ENCODE measurements at places on chromosomes 3 and 15. TPM values are rescaled to one million over a fixed set of nuclear protein-coding genes. Genes with fewer than 3 reads are reported as not detected.
A peak's percentile ranks its signal among the peaks of the same experiment; 100 is the strongest.

The PPIB gene
- total RNA-seq = 228 TPM

The SIAH2 gene
- total RNA-seq = 9.6 TPM

The GP5 gene
- 0.15 TPM for total RNA-seq

The GOLGA6L4 gene
- total RNA-seq = 14.6 TPM

DNA sequence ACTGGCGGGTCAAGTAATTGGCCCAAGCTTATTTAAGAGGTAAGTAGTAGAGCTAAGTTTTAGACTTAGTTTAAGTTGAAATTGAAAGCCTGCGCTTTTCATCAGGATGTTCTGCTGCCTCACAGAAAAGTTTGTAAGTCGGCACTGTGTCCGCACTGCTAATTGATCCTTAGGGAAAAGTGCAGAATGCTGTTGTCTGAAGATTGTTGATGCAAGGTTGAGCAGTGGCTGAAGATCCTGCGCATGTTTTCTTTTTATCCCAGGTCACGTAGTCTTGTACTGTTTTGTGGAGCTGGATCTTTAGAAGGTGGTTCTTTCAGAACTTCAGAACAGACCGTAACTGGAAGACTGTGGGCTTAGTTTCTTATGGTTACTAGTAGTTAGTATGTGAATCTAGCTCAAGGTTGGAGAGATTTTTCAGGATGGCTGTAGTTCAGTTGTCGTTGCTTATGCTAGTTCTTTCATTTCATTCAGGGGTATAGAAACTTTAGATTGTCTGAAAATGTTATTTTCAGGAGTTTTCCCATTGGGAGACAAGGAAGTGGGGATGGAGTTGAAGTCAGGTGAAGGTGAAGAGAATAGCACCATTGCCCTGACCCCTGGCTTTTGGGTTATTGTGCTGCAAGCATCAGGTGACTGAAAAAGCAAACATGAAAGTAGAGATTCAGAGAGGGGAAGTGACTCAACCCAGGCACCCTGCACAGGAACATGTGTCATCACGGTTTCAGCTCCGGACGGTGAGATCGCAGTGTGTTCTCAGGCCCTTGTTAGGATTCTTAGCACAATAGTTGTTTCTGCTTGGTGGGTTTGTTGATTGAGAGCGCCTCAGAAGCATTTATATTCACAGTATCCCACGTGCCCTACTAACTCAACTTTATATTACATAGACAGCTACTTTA, 32.8 kb downstream of the AKAP13 start:
- H3K27me3 ChIP-seq = no peaks in the 10 kb centered on the region
- no peak overlapping the region for H3K4me3 ChIP-seq
- H3K27ac ChIP-seq = peak overlapping the region; percentile 67
- peaks cover 27% of the 10 kb centered on the region for H3K4me1 ChIP-seq
- DNase-seq = no peak
- H3K36me3 ChIP-seq = peaks cover 7% of the 10 kb centered on the region

DNA sequence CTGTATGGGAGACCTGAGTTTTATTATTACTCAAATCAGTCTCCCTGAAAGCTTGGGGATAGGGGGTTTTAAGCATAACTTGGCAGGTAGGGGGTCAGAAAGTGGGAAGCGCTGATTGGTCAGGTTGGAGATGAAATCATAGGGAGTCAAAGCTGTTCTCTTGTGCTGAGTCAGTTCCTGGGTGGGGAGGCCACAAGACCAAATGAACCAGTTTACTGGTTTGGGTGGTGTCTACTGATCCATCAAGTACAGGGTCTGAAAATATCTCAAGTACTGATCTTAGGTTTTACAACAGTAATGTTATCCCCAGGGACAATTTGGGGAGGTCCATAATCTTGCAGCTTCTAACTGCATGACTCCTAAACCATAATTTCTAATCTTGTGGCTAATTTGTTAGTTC, 17.8 kb upstream of the IQCF6 start:
- no peak overlapping the region for H3K4me3 ChIP-seq
- no peaks in the 10 kb centered on the region for H3K27me3 ChIP-seq
- no peak for DNase-seq
- H3K4me1 ChIP-seq = peaks cover 14% of the 10 kb centered on the region

DNA sequence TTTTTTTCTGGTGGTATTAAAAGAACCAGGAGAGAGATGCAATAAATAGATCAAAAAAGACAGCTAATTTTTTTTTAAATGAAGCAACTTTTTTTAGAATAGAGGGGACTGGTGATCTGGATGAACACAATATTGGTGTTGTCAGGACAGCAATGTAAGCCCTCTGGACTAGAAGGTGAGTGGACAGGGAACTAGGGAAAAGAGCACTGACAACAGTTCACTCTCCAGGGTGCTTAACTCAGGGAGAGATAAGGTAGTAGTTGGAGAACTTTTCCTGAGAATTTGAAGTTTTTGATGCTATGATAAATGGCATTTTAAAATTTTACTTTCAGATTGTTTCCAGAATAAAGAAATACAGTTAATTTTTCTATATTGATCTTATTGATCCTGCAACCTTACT, 158.3 kb upstream of the STAC start:
- peaks cover 7% of the 10 kb centered on the region for H3K4me1 ChIP-seq
- no peak overlapping the region for H3K27ac ChIP-seq
- no peaks in the 10 kb centered on the region for H3K36me3 ChIP-seq
- no peaks in the 10 kb centered on the region for H3K27me3 ChIP-seq

GRCh38 chr3:8239095-8239494, 262.5 kb upstream of the LMCD1 start:
- H3K4me3 ChIP-seq = no peak overlapping the region
- no peak for DNase-seq
- no peaks in the 10 kb centered on the region for H3K36me3 ChIP-seq
- H3K27ac ChIP-seq = no peak overlapping the region
- no peaks in the 10 kb centered on the region for H3K4me1 ChIP-seq

DNA sequence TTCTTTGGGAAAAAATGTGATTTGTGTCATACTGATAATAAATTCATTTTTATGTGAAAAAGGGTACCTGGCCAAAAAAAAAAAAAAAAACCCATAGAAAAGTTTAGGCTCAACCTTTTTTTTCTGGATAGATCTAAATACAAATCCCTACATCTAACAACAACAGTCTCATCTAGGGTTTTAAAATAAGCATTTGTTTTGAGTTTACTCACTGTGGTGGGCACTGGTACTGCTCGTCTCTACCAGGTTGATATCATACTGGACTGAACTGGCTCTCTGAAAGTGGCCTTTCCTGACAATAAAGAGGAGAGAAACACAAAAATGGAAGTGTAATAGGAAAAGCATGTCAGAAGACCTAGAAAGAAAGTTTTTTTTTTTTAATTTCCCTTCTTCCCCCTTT, 52.0 kb downstream of the FBXO22 start:
- no peak overlapping the region for H3K4me3 ChIP-seq
- no peak for DNase-seq
- H3K27ac ChIP-seq = no peak overlapping the region
- no peaks in the 10 kb centered on the region for H3K27me3 ChIP-seq
- H3K4me1 ChIP-seq = peaks cover 5% of the 10 kb centered on the region

- H3K4me1 ChIP-seq = no peaks in the 10 kb centered on the region
- H3K36me3 ChIP-seq = no peaks in the 10 kb centered on the region
- no peak overlapping the region for H3K27ac ChIP-seq
- no peak for DNase-seq
- no peak overlapping the region for H3K4me3 ChIP-seq
Measured at GRCh38 chr3:157443905-157444796, 7.5 kb downstream of the PTX3 start.

- peaks cover 7% of the 10 kb centered on the region for H3K4me1 ChIP-seq
- peaks cover 4% of the 10 kb centered on the region for H3K27me3 ChIP-seq
- no peak for DNase-seq
- no peaks in the 10 kb centered on the region for H3K36me3 ChIP-seq
Measured at GRCh38 chr3:120072867-120073525, 21.3 kb downstream of the GSK3B start.

- H3K36me3 ChIP-seq = no peaks in the 10 kb centered on the region
- no peak for DNase-seq
- no peak overlapping the region for H3K4me3 ChIP-seq
- H3K4me1 ChIP-seq = peaks cover 15% of the 10 kb centered on the region
Measured at GRCh38 chr15:36026627-36027283, 480.8 kb upstream of the DPH6 start.

DNA sequence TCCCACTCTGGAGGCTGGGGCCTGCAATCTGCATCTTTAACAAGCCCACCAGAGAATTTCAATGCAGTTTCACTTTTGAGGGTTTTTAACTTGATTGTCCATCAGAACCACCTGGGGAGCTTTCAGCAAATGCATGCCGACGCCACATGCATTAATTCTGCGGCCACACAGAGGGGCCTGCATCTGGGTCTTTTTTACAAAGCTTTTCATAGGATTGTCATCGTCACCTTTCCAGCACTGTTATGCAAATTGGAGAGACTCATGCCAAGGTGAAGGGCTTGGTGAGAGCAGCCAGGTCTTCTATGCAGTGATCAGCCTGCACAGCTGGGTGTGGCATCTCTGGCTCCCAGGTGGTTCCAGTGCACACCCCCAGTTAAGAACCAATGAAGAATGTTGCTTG, 143.0 kb upstream of the CTDSPL start:
- H3K4me1 ChIP-seq = peaks cover 18% of the 10 kb centered on the region
- no peak overlapping the region for H3K27ac ChIP-seq
- no peak overlapping the region for H3K4me3 ChIP-seq
- no peak for DNase-seq

DNA sequence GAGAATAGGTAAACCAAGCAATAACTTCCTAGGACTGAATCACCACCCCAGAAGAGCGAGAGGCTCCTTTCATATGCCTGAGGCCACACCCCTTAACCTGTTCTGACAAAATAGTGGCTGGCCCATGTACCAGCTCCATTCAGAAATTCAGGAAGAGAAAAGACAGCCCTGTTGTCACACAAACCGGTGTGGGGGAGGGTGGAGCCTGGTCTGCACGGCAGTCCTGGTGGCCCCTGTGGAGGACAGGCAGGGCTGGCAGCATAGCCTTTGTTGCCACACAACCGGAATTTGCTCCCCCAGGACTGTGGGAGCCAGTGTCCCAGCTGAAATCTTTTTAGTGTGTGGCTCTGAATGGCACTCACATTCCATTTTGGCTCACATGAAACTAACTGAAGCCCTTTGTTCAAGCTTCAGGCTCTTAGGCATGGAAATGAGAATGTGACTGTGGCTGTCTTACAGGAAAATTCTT, 23.8 kb downstream of the RLBP1 start:
- no peaks in the 10 kb centered on the region for H3K27me3 ChIP-seq
- no peak overlapping the region for H3K27ac ChIP-seq
- no peak for DNase-seq
- H3K36me3 ChIP-seq = no peaks in the 10 kb centered on the region

DNA sequence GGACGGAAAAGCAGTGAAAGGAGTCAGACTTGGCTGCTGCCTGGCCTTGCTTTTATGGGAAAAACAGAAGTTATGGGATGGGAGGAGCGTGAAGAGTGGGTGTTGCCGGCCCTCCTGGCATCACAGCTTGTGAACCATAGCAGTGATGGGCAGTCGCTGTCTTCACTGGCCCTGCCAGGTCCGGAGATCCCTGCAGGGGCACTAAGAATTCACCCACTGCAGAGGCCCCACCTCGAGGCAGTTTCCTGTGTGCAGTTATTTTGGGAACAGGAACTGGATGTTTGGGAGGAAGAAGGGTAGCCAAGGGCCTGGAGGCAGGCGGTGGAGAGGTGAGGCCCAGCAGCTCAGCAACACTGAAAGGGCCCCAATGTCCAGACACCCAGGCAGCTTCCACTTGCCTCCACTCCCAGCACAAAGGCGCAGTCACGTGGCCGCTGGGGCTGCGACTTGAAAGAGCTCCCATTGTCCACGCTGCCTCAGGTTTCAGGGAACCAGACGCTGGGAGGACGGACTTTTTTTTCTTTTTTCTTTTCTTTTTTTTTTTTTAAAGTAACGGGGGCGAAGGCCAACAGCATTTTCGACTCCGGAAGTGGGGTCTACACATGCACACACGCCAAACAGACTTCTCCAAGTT, 255.6 kb downstream of the ZNF621 start:
- no peaks in the 10 kb centered on the region for H3K27me3 ChIP-seq
- no peak overlapping the region for H3K27ac ChIP-seq
- peaks cover 4% of the 10 kb centered on the region for H3K36me3 ChIP-seq
- peaks cover 10% of the 10 kb centered on the region for H3K4me1 ChIP-seq

DNA sequence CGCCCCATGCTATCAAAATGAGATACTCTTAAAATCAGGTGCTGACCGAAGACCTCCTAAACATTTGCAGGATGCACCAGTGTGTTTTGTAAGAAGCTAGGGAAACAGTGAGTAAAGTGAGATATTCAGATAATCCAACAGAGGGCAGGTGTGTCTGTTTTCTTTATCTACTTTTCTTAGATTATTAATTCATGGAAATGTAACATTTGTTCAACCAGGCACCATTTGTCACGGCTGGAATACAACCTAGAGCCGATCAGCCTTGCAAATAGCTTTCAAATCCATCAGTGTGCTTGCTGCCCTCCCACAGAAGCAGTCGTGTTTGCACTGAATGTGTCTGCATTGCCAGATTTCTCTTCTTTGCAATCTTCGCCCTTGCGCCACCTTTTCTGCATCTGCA, 201.9 kb upstream of the CHRM5 start:
- H3K4me3 ChIP-seq = no peak overlapping the region
- H3K27ac ChIP-seq = no peak overlapping the region
- no peaks in the 10 kb centered on the region for H3K36me3 ChIP-seq
- H3K4me1 ChIP-seq = no peaks in the 10 kb centered on the region
- peaks cover 2% of the 10 kb centered on the region for H3K27me3 ChIP-seq

- DNase-seq = no peak
- no peak overlapping the region for H3K4me3 ChIP-seq
- H3K36me3 ChIP-seq = no peaks in the 10 kb centered on the region
- peak overlapping the region; percentile 76 for H3K27ac ChIP-seq
- peaks cover 23% of the 10 kb centered on the region for H3K4me1 ChIP-seq
Measured at GRCh38 chr15:61119556-61119955, 109.5 kb downstream of the RORA start.

DNA sequence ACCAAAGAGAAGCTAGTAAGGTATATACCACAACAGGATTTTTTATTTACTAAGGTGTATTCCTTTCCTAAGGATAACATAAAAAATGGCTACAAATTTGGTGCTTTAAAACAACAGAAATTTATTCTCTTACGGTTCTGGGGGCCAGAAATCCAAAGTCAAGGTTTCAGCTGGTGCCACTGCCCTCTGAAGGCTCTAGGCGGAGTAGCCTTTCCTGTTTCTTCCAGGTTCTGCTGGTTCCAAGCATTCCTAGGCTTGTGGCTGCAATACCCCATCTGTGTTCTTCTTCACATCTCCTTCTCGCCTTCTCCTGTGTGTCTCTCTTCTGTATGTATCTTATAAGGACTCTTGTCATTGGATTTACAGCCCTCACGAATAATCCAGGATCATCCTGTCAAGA, 549.9 kb downstream of the GRM7 start:
- peaks cover 1% of the 10 kb centered on the region for H3K27me3 ChIP-seq
- no peak for DNase-seq
- H3K36me3 ChIP-seq = no peaks in the 10 kb centered on the region
- no peak overlapping the region for H3K27ac ChIP-seq

DNA sequence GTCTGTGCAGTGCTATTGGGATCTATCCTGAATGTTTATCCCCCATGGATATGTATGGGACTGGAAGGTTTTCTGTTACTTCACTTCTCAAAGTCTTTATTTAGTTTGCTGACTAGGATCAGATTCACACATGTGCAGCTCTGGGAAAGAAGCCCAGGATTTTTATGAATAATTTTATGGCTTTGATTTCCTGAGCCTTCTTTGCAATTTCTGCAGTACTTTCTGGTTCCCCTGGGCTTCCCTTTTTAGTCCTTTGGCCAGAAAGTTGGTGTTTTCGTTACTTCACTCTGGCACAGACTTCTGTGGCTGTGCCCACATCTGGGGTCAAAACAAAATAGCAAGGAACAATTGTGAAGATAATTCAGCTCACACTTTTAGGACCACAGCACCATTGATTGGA, 721.0 kb downstream of the OTOL1 start:
- no peaks in the 10 kb centered on the region for H3K36me3 ChIP-seq
- DNase-seq = no peak
- H3K4me3 ChIP-seq = no peak overlapping the region
- H3K27ac ChIP-seq = no peak overlapping the region
